Gastroesophageal sphincter (tissue), 4 donors: ENCODE measurements at places on chromosomes 4 and X.

DNA sequence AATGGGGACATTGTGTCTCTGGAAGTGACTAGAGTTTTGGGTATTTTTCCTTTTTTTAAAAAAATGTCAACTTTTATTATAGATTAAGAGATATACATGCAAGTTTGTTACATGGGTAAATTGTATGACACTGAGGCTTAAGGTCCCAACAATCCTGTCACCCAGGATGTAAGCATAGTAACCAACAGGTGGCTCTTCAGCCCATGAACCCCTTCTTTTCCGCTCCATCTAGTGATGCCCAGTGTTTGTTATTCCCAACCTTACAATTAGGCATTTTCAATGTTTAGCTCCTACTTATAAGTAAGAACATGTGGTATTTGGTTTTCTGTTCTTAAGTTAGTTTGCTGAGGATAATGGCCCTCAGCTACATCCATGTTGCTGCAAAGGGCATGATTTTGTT lies 102.7 kb downstream of the GRID2 start:
- ATAC-seq: no peak

GRCh38 chr4:160026721-160027120 lies 923.8 kb downstream of the RAPGEF2 start:
- no peak for ATAC-seq

GRCh38 chrX:38929966-38930421 lies 128.7 kb downstream of the MID1IP1 start:
- peak; percentile 63 for ATAC-seq

DNA sequence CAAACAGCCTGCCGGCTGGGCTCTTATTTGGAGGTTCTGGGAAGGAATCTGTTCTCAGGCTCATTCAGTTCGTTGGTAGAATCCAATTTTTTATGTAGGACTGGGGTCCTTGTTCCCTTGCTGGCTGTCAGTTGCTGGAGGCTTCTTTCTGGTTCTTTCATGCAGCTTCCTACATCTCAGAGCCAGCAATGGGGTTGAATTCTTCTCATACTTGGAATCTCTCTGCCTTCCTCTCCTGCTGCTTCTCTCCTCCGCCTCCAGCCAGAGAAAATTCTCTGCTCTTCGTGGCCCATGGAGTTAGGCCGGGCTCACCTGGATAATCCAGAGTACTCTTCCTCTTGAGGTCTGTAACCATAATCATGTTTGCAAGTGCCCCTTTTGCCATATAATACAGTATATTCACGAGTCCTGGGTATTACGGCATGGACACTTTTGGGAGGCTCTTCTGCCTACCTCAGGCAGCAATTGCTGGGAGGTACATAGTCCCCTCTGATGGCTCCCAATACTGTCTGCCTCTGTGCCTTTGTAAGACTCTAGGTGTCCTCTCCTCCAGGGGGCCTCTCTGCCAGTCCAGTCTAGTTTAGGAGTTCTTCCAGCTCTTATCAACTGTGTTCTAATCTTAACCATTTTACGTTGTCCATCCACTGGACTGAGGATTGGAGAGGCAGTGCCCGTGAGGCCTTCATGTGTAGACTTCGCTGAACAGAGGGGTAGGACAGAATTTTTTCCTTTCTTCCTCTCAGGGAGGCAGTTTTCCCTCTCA lies 2.2 kb downstream of the TRMT44 start:
- ATAC-seq: no peak

DNA sequence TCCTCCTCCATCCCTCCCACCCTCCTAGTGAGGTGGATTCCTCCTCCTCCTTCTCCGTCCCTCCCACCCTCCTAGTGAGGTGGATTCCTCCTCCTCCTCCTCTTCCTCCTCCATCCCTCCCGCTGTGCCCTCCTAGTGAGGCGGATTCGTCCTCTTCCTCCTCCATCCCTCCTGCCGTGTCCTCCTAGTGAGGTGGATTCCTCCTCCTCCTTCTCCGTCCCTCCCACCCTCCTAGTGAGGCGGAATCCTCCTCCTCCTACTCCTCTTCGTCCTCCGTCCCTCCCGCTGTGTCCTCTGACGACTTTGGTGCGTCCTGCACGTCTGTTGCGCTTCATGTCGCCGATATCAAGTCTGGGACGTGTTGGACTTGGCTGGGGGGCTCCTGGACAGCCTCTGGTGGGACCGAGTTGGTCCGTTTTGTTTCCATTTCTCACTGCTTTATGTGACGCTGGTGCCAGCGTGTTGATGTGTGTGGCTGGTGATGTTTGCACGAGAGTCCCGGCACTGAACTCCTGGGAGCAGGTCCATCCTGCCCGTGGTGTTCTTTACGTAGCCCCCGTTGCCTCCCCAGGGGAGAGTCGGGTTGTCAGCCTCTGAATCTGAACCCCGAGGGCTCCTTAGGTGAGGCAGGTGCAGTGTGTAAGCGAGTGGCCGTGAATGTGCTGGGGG lies 5.4 kb downstream of the AKAP17A start:
- ATAC-seq: no peak
